ENCODE measurements at places on chromosomes 3 and 15. TPM values are rescaled to one million over a fixed set of nuclear protein-coding genes. Genes with fewer than 3 reads are reported as not detected.

The CP gene
- 3.4 TPM for total RNA-seq

- H3K4me3 ChIP-seq: no peak overlapping the region
- H3K27ac ChIP-seq: no peak overlapping the region
- no peak for DNase-seq
- no peaks in the 10 kb centered on the region for H3K27me3 ChIP-seq
- H3K36me3 ChIP-seq: no peaks in the 10 kb centered on the region
These were observed 24.5 kb downstream of the BTLA start for GRCh38 chr3:112474796-112475195.

GRCh38 chr15:40367686-40368611, 9.9 kb downstream of the DISP2 start:
- DNase-seq: peak; percentile 95
- peaks cover 15% of the 10 kb centered on the region for H3K4me1 ChIP-seq
- no peaks in the 10 kb centered on the region for H3K27me3 ChIP-seq
- peak overlapping the region; percentile 48 for H3K4me3 ChIP-seq
- H3K27ac ChIP-seq: peak overlapping the region; percentile 47

- DNase-seq: no peak
- H3K4me3 ChIP-seq: peak overlapping the region; percentile 6
- H3K27ac ChIP-seq: peak overlapping the region; percentile 58
- peaks cover 95% of the 10 kb centered on the region for H3K4me1 ChIP-seq
- H3K27me3 ChIP-seq: no peaks in the 10 kb centered on the region
These were observed 6.6 kb downstream of the TIPARP start for GRCh38 chr3:156681002-156681401.

All from upper lobe of right lung (tissue), 1 donor.